NCI-H1105 treated with DMSO at 0.1 percent for 48 hours (cell line): ENCODE measurements at places on chromosomes 4 and X.

GRCh38 chr4:168496834-168497233, at the start of gene PALLD:
PALLD (plus strand) TSS chr4:168497052.
- no peak for DNase-seq

DNA sequence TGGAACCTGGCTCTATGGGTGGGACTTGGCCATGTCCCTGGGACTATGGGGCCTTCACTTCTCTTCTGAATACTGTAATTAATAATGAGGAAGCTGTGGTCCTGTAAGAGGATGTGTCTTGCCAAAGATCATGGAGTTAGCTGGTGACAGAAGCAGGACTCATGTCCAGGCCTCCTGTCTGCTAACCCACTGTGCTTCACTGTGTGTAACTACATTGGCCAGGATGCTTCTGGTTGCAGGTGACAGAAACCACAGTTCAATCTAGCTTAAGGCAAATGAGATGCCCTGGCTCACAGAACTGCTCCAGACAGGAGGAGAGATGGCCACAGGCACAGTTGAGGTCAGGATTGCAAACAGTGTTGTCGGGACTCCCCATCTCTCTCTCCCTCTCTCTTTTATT, 3.1 kb downstream of the MTMR1 start:
- no peak for DNase-seq

DNA sequence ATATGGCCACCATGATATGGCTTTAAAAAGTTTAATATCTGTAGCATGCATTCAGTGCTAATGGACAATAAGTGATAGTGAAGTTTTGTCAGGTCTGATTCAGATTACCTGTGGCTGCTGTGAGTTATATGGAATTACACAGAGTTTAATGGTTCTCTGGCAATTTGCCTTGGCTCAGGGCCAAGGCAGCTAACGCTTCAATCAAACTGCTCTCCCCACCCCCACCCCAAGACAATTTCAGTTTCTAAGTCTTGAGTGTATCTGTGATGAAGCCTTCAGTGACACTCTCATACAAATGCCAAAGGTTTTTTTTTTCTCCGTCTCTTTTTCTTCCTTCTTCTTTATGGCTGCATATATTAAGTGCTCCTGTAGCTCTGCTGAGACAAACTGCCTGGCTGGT, 106.6 kb downstream of the SHROOM4 start:
- peak; percentile 0 for DNase-seq

DNA sequence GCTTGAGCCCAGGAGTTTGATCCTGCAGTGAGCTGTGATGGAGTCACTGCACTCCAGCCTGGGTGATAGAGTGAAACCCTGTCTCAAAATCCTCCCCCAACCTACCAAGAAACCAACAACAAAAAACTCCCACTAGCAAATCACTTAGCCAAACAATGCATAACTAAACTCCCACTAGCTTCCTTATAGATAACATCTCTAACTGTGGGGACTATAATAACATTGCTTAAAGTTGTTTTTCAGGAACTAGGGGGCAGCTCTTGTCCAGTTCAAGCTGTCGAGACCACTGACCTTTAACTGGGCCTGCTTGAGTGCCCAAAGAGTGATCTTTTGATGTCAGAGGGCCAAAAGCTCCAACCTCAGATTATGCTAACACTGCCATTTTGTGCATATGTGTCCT, 81.7 kb downstream of the FREM3 start:
- DNase-seq: no peak

DNA sequence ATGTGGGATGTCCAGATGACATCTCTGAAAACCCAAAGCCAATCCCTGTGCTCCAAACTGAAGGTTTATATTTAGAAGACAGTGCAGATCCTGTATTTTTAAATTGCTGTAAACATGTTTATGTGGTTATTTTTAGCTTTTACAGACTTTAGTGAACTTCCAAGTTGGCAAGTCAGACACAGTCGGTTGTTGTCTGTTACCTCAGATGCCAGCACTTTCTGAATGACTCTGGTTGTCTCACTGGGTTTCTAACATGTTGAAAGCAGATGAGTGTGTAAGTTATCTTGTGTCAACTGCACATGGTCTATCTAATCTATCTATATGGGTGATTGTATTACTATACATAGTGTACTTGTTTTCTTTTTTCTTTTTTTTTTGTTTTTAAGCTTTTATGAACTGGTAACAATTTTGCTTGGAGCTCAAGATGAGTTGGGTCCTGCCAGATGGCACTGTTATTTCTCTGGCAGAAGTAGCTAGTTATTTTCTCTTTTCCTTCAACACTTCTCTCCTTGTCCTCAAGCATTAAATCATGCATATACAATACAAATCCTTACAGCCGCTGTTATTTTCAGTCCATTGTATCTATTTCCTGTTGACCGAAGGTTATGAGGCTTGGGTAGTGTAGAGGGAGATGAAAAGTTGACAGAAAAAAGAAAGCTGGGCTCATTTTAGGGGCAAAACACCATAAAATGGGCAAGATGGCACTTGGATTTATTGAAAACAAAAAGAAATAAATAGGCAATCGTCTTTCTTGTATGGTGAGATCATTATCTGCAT, 66.3 kb downstream of the GAB1 start:
- DNase-seq: no peak

DNA sequence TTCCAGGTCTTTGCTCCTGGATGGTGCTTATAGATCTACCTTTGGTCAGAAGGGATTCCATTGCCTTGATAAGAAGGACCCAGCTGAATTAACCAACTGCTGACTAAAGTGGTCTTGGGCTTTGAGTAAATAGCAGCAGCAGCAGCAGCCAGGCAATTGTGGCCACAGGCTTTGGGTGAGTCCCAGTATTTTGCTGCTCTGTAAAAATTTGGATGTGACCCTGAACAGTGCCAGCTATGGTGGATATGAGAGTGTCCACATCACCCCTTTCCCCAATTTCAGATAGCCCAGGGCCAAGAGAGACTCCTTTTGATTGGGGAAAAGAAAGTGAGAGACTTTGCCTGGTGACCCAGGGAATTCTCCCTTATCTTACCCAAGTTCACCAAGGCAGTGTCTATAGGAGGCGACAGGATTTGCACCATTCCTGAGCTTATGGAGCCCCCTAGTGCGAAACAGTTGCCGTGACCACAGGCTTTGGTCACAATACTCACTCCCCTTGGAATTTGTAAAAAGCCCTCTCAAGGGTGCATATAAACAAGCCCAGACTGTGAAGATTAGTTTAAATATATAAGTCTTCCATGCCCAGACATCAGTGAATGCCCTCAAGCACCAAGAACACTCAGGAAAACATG, 518.0 kb downstream of the TMA16 start:
- DNase-seq: peak; percentile 20

DNA sequence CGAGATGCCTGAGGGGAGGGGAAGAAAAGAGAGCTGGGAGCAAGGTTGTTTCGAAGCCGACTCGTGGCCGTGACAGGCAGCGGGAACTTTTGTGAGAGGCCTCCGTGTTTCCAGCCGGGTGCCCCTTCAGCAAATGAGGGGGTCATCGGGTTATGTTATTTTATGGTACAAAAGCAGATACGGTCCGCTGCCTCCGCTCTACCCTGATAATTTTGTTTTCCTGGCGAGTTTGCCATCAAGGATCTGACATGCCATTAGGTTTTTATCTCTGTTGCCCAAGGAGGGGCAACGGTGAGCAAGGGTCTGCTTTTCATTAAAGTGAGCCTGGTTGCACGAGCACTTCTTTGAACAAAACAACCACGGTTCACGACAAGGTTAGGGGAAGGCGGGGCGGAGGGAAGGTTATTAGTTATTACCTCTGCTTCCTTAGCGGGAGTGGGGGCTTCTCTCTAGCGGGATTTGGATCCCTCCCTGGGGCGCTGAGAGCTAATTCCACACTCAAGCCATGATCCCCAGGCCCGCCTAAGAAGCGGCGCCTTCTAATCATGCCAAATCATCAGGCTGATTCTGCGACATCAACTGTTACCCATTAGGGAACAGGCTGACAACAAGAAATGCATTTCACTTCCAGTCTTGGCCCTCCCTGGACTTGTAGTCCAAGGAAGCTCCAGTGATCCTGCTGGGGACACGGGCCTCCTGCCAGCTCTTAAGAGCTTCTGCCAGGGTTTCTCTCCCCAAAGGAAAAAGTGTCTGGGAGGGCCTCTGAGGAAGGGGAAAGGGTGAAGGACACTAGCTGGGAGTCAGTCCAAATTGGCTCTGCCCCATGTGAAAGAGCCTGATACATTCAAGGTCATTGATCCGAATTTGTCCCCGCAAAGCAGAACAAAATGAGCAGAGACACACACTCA, 617.7 kb downstream of the MID1IP1 start:
- no peak for DNase-seq

GRCh38 chrX:129695535-129695934, 40.8 kb upstream of the APLN start:
- DNase-seq: no peak

GRCh38 chr4:157045507-157046127, 30.3 kb upstream of the GLRB start:
- peak; percentile 21 for DNase-seq

DNA sequence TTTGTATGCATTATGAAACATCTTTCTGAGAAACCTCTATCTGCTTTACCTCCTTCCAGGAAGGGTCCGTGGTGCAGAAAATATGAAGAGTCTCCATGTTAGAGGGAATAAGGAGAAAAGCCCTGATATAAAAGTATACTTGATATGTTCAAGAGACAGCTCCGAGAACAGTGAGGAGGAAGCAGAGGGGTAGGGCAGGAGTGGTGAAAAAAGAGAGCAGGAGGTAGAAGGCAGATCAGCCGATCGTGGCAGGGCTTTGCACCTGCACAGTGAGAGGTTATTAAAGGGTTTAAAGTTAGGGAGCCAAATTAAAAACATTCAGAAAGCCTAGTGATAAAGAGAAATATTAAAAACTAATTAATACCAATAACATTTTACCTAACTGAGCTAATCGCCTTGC, 419.7 kb downstream of the FAT4 start:
- DNase-seq: no peak

DNA sequence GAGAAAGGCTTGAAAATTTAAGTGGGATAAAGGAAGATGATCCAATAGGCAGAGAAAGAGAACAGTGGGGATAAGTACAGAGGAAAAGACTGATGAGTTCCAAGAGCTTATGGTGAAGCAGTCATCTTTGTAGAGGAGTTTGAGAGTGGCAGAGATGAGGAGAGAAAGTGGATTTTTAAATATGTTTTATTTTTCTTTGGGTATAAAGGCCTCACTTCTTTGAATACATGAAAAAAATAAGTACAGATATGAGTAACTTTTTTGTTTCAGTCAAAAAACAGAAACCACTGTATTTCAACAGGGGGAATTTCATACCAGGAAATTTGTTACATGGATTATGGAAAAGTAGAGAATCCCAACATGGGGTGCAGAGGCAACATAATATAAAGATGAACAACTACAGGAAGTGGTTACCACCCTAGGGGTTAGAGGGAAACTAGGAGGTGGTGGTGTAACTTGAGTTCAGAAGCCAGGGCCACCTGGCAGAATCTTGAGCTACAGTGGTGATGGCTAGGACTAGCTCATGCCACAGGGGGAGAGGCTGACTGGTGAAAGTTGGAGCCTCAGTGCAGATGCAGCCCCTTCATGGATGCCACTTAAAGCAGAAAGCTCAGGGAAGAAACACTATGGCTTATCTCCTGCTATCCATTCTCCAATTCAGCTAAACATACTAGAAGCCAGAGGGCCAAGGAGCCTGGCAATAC, 3.4 kb upstream of the CYBB start:
- DNase-seq: no peak

DNA sequence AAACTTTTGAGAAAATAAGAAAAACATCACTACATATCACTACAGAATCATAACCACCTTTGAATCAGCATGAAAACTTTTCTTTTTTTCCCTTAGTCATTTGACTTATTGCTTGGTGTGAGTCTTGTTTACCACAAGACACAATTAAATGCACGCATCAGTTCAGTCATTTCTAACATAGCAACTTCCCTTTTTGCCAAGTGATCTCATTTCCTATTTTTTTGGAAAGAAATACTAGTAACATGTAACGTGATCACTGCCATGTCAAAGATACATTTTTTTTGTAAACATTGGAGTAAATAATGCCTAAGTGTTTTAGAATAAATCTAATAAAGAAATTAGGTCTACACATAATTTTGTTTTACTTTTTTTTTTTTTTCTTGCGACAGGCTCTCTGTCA, 5.1 kb upstream of the CXCL8 start:
- no peak for DNase-seq

GRCh38 chrX:44036336-44036735, 63.1 kb upstream of the NDP start:
- DNase-seq: no peak

GRCh38 chrX:87338510-87338909, 179.1 kb upstream of the KLHL4 start:
- DNase-seq: peak; percentile 31

GRCh38 chrX:2782171-2782570, 30.3 kb downstream of the XG start:
- DNase-seq: no peak

DNA sequence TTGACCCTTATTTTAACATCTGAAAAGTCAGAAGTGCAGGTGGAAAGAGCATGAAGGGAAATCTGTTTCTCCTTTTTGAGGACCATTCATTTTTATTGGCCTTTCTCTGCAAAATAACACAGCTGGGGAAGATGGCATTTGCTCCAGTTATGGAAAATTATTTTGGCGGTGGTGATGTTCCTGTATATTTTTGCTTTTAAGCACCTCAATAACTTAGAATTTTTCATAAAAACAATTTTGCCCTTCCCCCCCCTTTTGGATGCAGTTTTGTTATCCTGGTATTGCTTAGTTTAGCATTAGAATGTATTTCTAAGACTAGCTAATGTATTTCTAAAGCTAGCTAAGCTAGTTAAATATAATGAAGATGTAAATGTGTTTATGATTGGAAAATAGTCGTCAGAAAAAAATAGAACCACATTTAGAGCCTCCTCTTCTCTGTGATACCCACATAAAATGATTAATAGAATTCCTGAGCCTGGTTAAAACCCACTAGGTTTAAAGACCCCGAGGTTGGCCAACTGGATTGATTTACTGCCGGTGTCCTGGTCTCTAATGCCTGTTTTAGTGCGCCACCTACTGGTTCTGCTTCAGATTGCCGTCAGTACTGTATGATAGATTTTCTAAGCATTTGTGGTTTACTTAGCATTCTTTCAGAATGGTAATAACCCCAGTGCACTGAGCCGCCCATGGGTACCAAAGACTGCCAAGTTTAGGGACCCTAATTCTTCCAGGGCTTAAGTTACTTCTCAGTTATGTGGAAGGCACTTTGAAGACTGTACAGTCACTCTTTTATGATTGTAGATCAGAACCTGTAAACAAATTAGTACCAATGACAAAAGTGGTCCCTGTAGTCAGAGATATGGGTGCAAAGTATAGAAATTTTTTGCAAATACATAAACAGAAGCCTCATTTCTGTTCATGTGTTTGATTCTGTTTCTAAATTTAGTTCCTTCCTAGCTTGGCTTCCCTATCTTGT, 11.4 kb downstream of the KLF3 start:
- peak; percentile 60 for DNase-seq
